Activated CD4-positive, alpha-beta T cell treated with anti-CD3 and anti-CD28 coated beads, Interleukin-10, Interleukin-2, amounts not matched to agents 100 ng/mL and 50 ng/mL, durations not matched to agents 16 hours and 8 hours (primary cell): ENCODE measurements at places on chromosomes 7 and 10.
A peak's percentile ranks its signal among the peaks of the same experiment; 100 is the strongest.

GRCh38 chr7:71404726-71405345 lies 272.9 kb downstream of the GALNT17 start:
- no peak for DNase-seq

GRCh38 chr7:43110791-43111535 lies 1.5 kb upstream of the HECW1 start:
- DNase-seq = no peak

DNA sequence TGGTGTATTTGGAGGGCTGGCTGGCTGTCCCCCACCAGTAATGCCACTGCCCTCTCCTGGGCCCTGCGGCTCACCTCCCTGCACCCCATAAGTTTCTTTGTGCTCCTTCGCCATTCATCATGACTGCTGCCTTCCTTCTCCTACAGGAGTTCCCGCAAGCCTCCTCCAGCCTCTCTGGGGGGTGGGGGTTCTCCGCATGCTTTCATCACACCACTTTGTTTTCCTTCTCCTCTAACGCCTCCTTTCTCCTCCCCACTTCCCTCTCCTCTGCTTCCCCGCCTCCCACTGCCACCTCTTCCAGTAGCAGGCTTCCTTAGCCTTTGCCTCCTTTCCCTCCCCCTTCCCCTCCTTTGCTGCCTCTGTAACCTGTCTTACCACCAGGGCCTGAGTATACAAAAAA lies 58.1 kb downstream of the PAX2 start:
- no peak for DNase-seq

GRCh38 chr10:48306265-48306869 lies at the start of gene MAPK8:
MAPK8 (plus strand) TSS chr10:48306677; CDS start chr10:48401661, 94,984 bp downstream.
- peak; percentile 95 for DNase-seq

GRCh38 chr10:130263289-130263688 lies 127.1 kb downstream of the GLRX3 start:
- no peak for DNase-seq

DNA sequence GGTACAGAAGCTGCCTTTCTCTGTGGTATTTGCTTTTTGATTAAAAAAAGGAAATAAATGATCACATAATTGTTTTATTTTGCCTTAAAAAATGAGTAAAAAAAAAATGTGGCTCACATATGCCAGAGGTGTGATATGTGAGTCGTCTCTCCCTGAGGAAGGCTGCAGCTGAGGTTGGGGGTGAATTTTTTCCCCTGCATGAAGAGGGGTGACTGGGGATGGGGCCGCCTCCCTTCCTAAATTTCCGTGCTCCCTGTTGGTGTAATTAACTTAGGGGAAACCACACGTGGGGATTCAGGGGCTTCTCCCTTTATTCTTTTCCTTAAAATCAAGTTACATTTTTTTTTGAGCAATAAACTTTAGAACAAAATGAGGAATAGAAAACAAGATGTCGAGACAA lies 35.4 kb downstream of the MGMT start:
- DNase-seq = no peak

DNA sequence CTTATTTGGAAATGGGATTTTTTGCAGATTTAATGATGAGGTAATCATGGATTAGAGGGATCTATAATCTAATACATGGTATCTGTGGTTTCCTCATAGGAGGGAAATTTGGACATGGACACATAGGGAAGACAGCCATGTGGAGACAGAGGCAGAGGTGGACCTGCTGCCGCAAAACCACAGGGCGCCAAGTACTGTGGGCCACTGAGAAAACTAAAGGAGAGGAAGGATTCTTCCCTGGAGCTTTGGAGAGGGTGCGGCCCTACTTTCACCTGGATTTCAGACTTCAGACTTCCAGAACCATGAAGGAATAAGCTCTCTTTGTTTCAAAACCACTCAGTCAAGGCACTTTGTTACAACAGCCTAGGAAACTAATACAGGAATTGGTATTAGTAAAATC lies 149.4 kb upstream of the AKR1E2 start:
- no peak for DNase-seq

GRCh38 chr7:57821438-57822382 lies 371.7 kb downstream of the ZNF716 start:
- DNase-seq = no peak
